ENCODE measurements at places on chromosomes 11 and 22. TPM values are rescaled to one million over a fixed set of nuclear protein-coding genes. Genes with fewer than 3 reads are reported as not detected.

The ART1 gene
- total RNA-seq = not detected

The MGAT3 gene
- 19.2 TPM for total RNA-seq

The DKK3 gene
- 225 TPM for total RNA-seq

The BLID gene
- total RNA-seq = 1.2 TPM

The CDCA5 gene
- total RNA-seq = 1.6 TPM

The TBX1 gene
- not detected for total RNA-seq

The RAB39A gene
- total RNA-seq = 52.2 TPM

The MIAT gene
- total RNA-seq = 110 TPM

The VPREB1 gene
- total RNA-seq = not detected

The GGT1 gene
- total RNA-seq = 2.0 TPM
